ENCODE measurements at places on chromosomes 3 and 15.

GRCh38 chr3:127925384-127925783 lies 10.4 kb downstream of the KBTBD12 start:
- no peak for DNase-seq

- no peak for DNase-seq
These were observed 180.0 kb downstream of the CBLB start for GRCh38 chr3:105688821-105689220.

- DNase-seq = no peak
These were observed 58.1 kb downstream of the TGFBR2 start for GRCh38 chr3:30664459-30664858.

- no peak for DNase-seq
These were observed 1.1 kb upstream of the TRIM71 start for GRCh38 chr3:32816439-32817256.

DNA sequence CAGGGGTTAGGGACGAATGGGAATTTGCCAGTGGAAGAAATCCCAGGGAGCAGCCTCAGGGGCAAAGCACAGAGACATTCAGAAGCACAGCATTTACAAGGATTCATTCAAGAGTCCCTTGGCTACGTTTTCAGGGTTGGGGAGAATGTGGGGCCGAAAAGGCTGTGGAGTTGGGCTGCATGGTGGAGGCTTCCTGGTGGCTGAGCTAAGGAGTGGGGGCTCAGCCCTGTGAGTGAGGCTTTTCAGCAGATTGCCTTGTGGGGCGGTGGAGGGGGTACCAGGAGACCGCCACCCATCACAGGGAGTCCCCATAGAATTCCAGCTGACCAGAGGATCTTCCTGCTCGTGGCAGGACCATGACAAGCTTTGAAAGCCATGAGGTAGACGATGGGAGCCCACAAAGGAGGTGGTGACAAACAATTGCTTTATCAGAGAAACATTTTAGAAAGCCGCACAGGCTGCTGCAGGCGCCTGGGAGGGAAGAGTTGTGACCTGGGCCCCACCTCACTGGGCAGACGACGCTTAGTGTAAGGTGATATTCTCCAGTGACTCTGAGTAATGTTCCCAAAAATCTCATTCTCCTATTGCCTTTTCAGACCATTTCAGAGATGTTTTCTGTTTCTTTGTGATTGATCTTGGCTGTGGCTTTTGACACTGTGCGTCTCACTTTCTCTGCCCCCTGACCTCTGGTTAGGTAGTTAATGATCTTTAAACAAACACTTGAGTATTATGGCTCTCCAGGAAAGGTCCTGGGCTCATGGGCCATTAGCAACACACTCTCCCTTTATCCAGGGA lies 128.0 kb downstream of the DNAJB8 start:
- DNase-seq = no peak

GRCh38 chr3:101646726-101647125 lies 30.2 kb downstream of the ZBTB11 start:
- no peak for DNase-seq

- DNase-seq = no peak
These were observed 110.9 kb downstream of the OXNAD1 start for GRCh38 chr3:16375891-16376290.

- no peak for DNase-seq
These were observed 71.0 kb downstream of the SOX14 start for GRCh38 chr3:137835096-137835495.

DNA sequence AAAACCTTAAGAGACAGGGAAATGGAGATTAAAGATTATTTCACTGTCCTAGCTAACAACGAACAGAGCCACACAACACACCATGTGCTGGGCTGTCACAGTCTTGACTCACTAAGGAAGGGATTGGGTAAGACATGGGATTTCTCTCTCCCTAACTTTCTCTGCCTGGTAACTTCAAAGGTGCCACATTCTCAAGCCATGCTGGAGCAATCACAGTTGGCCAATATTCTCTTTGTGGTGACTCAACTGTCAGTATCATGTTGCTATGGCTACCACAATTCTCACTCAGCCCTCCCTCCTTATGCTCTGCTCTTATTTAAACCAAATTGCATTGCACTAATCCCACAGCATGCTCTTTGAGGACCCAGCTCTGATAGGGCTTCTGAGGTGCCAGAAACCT lies 74.0 kb downstream of the OXNAD1 start:
- peak; percentile 64 for DNase-seq

DNA sequence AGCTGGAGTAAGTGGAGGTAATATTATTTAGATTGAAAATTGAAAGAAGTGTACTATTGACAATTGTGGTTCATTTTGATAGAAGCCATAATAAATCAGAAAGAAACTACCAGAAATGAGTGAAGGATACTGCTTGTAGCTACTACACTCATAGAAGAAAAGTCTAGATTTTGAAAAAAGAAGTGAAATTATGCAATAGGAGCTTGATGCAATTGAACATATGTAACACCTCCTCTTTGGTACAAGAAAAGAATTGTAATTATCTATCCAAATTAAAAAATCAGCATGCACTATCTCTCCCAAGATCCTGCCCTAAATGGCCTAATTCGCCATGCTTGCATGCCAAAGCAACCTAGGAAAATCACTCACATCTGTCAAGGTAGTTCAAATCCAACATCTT lies 51.1 kb upstream of the CD200R1L start:
- DNase-seq = no peak

- DNase-seq = no peak
These were observed 82.7 kb upstream of the SLC6A6 start for GRCh38 chr3:14319654-14320182.

DNA sequence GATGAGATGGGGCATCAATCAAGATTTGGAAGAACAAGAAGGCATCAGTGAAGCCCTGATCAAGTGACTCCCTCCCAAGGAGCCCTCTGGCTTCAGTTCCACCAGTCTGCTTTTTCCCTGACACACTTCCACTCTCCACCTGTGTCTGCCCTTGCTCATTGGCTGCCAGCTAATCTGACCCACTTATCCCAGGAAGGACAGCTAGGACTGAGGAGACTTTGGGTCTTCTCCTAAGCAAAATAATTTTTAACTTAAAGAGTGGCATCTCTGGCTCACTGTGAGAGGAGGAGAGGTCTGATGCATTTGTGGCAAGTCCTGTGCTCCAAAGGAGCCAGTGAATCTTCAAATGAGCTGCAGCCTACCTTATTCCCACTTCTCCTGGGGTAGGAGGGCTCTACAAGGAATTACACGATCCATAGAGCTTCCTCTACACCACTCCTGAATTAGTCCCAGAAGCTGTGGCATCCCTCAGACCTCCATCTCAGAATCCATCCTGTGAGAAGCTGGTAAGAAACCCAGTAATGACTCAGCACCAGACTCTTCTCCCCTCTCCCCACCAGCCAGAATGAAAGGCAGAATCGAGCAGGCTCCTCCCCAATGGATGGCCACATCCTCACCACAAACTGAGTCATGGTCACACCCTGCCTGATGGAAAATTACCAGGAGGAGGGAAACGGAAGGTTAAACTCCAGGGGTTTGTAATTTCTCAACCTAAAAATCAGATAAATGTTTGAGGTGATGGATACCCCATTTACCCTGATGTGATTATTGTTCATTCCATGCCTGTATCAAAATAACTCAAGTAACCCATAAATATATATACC lies 6.3 kb upstream of the PKM start:
- peak; percentile 73 for DNase-seq

DNA sequence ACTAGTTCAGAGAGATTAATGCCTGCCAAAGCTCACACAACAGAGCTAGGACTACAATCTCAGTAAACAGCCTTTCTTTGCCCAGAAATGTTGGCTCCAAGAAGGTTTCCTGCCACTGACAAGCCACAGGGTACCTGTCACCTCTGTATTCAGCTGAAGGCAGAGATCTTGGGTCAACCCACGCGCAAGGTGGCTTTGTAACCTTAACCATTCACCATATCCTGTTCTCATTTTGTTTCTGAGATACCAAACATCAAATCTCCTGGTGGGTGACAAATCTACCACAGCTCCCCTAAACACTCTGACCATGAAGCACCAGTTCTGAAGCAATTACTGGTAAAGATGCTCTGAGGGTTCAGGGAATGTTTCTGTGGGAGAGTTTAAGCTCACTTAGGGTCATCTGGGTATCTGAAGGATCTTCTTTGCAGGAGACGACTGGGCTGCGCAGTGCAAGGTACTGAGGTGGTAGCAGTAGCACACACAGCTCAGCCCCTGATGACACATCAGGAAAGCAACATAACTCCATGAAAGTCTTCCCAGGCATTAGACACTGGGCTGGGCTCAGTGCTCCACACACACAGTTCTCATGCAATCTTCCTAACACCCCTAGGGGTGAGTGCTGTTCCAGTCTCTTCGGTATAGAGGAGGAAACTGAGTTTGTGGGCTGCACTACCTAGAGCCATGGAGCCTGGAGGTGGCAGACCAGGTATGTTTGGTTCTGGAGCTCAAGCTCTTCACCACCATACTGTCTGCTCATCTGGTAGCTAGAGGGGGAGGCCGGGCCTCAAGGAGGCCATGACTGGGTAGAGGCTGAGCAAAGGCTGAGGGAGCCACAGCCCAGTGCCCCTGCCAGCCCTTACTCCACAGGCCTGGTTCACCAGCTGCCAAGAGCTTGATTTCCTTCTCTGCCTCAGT lies 7.7 kb downstream of the CXCR6 start:
- peak; percentile 68 for DNase-seq

- no peak for DNase-seq
These were observed 41.7 kb downstream of the APH1B start for GRCh38 chr15:63319065-63319464.

DNA sequence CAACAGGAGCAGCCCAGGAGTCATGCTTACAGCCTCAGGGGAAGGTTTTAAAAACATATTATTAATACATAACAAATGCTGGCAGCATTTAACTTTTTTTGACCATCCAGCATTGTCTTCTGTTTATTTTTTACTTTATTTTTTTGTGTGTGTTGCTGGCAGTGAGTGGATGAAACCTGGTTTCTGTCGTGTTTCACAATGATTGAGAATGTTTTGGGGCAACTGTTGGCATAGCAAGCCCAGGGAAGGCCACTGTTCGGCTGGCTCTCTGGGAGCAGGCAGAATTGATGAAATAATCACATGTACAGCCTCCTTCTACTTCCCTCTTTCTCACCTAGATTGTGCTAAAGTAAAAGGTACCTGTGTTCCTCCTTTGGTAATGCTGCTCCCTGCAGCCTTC lies 190.2 kb downstream of the NR1D2 start:
- DNase-seq = no peak

- DNase-seq = no peak
These were observed 100.8 kb upstream of the SOX2 start for GRCh38 chr3:181610973-181611265.

GRCh38 chr3:155387571-155387970 lies 94.1 kb upstream of the STRIT1 start:
- no peak for DNase-seq

- DNase-seq = peak; percentile 56
These were observed 9.4 kb upstream of the CMSS1 start for GRCh38 chr3:99808163-99808794.

DNA sequence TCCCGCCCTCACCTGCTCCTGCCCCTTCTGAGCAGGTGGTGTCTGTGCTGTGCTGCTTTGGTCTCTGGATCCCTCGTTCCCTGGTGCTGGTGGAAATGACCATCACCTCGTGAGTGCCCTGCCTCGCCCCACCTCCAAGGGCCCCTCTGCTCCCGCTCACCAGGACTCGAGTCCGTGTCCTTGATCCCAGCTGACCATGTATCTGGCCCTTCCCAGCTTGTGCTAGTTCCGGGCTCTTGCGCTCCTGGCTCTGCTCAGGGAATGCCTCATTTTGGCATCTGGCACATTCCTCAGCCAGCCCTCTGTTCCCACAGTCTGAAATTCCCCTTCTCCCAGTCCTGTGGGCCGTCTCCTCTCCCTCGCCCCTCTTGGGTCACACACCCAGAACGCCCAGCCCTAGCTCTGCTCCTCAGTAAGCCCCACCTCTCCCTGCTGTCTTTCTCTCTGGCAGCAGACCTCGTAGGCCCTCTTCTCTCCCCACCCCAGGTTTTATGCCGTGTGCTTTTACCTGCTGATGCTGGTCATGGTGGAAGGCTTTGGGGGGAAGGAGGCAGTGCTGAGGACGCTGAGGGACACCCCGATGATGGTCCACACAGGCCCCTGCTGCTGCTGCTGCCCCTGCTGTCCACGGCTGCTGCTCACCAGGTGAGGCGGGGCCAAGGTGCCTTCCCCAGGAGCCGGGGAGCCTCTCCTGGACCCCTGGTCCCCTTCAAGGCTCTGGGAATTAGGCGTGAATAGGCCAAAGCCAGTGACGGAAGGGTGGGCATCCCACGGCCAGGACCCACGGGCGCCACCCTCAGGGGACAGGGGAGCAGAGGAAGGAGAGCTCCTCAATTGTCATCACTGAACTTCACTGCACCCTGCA lies 11.5 kb downstream of the SLC51A start:
- DNase-seq = no peak

DNA sequence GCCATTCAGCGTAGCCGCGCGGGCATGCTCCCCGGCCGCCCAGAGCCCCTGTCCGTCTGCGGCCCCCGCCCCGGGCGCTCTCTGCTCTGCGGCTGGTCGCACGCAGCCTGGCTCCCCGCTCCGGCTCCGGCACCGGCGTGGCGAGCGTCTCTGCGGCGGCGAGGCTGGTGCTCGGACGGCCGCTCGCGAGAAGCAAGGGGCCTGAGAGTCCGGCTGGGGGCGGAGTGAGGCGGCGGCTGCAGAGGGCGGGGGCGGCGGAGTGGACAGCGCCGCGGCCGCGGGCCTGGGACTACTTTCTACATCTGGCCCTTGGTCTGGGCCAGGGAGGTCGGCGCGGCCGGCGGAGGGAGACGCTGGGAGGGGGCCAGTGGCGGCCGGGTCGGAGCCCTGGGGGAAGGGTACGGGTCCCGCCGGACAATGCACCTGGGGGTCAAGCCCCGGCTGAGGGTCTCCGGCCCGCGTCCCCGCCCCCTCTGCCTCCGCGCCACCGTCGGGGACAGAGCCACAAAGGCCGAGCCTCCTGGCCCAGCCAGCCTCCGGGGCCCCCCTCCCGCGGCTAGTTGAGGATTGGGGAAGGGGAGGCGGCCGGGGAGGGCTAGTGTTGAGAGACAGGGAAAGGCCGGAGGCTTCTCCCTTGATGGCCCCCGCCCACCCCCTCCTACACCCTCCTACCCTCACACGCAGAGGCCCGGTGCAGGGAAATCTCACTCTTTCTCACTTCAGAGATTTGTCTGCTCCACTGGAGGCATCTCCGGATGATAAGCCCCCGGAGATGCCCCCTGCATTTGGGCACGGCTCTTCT lies at the start of gene PRTG:
TSS of gene PRTG (minus strand) at position 226 of the 802 bp plus-strand sequence. CDS start at position 5, 221 bp downstream.
- no peak for DNase-seq

DNA sequence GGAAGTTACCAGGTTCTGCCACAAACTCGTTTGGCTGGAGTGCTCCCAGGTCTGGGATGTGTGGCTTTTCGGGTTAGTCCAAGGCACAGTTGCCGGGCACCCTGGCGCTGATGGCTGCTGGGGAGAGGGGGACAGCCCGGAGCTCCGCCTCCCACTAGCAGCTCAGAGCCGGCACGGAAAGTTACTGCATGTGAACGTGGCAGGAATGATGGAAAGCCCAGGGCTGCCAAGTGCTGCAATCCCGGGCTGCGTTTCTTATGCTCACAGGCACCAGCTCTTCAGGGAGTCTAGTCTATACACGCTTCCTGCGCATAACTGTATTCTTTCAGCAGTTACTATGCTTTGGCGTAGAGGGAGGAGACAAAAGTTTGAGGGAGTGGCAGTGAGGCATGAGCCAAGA lies 141.8 kb upstream of the ICE2 start:
- no peak for DNase-seq
